ENCODE measurements at places on chromosomes 4 and X.
A peak's percentile ranks its signal among the peaks of the same experiment; 100 is the strongest.

GRCh38 chr4:185171373-185172071 lies 28.5 kb downstream of the SLC25A4 start:
- no peak for DNase-seq

GRCh38 chrX:150365990-150366911 lies 3.1 kb downstream of the MAMLD1 start:
- peak; percentile 75 for DNase-seq

- DNase-seq, result peak; percentile 29
Observed at GRCh38 chrX:49308604-49309269, 5.3 kb downstream of the GAGE10 start.

GRCh38 chrX:103839404-103839803 lies 7.3 kb upstream of the RAB9B start:
- DNase-seq, result no peak

DNA sequence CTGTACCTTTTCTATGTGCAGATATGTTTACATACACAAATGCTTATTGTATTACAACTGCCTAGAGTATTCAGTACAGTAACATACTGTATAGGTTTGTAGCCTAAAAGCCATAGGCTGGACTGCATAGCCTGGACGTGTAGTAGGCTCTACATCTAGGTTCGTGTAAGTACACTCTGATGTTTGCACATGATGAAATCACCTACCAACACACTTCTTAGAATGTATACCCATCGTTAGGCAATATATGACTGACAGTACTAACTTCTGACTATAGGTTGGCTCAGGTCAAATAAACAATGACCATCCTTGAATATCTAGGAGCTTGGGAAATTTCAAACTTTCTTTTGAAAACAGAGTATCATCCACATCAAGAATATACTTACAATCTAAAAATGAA lies 139.0 kb downstream of the CORIN start:
- no peak for DNase-seq

- DNase-seq, result peak; percentile 45
Observed at GRCh38 chrX:619812-620531, 10.6 kb upstream of the SHOX start.

DNA sequence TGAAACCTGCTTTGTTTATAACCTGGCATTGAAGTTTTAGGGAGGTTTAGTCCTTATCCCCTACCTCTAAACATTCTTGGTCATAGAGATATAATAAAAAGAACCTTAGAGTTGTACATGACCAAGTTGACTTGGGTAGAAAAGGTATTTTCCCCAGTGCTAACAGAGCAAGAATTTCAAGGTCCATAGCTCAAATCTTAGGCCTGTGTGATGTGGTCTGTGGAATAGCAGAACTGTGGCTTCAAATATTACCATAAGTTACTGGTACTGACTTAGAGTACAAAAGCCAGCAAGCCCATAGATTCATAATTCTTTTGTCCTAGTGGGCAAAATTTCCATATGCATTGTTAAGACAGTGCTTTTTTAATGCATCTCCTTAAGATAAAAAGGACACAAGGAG lies 91.2 kb downstream of the GPRIN3 start:
- no peak for DNase-seq

GRCh38 chr4:107792711-107793110 lies 32.0 kb upstream of the SGMS2 start:
- no peak for DNase-seq

DNA sequence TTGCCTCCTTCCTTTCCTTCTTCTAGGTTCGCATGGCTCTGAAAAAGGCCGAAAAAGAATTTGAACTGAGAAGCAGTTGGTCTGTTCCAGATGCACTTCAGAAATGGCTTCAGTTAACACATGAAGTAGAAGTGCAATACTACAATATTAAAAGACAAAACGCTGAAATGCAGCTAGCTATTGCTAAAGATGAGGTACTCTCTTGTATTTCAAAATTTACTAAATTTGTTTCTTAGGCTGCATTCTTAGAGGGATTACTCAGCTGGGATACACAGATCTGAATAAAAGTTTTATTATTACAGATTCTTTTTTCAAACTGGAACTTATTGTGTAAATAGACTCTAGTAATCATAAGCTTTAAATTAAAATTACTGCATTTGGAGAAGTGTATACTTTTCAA lies 146.9 kb downstream of the STIM2 start:
- no peak for DNase-seq

- no peak for DNase-seq
Observed at GRCh38 chr4:121958777-121959176, 6.9 kb upstream of the TRPC3 start.

DNA sequence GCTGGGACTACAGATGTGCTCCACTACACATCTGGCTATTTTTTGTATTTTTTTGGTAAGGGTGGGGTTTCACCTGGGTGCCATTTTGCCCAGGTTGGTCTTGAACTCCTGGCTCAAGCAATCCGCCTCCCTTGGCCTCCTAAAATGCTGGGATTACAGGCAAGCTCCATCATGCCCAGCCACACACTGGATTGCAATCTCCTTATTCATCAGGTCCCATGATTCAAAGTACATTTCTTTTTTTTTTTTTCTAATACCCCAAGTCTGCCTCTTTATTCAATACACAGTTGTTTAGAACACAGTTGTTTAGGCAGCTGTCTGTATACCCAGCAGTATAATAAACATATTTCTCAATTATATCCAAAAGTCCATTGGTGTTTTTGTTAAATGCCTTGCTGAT lies 130.3 kb upstream of the ARSJ start:
- no peak for DNase-seq

GRCh38 chrX:112802541-112802940 lies 38.1 kb downstream of the AMOT start:
- DNase-seq, result no peak

GRCh38 chr4:120915336-120915735 lies 7.2 kb downstream of the PRDM5 start:
- DNase-seq, result no peak

- DNase-seq, result no peak
Observed at GRCh38 chr4:81038636-81039350, 8.3 kb downstream of the BMP3 start.

DNA sequence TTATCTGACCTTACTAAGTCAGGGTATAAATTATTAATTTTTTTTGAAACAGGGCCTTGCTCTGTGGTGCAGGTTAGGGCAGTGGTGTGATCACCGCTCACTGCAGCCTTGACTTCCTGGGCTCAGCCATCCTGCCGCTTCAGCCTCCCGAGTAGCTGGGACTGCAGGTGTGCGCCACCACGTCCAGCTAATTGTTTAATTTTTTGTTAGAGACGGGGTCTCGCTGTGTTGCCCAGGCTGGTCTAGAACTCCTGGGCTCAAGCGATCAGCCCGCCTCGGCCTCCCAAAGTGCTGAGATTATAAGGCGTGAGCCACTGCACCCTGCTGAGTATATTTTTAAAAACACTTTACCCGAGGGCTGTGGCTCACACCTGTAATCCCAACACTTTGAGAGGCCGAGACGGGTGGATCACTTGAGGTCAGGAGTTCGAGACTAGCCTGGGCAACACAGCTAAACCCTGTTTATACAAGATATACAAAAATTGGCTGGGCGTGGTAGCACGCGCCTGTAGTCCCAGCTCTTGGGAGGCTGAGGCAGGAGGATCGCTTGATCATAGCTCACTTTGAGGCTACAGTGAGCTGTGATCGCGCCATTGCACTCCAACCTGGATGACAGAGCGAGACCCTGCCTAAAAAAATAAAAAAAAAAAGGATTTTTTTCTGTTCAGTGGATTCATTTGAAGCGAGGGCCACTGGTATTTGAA lies 721 bp upstream of the TBC1D25 start:
- no peak for DNase-seq

- peak; percentile 1 for DNase-seq
Observed at GRCh38 chrX:80578517-80579105, 158.4 kb downstream of the TENT5D start.

DNA sequence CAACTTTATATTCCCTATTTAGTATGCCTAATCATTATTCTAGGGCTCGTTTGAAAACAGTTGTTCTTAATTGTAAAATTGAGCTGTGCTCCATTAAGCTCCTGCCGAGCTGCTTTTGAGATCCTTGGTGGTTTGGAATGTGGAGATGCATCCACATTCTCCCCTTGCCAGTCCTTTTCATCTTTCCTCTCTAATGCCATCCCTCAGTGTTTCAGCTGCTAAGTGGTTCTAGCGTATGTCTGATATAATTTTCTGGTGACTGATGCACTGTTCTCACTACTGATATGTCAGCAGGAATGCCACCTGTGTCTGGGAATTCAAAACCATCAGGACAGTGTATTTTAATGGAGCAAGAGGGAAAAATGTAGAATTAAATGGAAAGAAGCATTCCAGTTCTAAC lies 1085.0 kb downstream of the CCSER1 start:
- no peak for DNase-seq

DNA sequence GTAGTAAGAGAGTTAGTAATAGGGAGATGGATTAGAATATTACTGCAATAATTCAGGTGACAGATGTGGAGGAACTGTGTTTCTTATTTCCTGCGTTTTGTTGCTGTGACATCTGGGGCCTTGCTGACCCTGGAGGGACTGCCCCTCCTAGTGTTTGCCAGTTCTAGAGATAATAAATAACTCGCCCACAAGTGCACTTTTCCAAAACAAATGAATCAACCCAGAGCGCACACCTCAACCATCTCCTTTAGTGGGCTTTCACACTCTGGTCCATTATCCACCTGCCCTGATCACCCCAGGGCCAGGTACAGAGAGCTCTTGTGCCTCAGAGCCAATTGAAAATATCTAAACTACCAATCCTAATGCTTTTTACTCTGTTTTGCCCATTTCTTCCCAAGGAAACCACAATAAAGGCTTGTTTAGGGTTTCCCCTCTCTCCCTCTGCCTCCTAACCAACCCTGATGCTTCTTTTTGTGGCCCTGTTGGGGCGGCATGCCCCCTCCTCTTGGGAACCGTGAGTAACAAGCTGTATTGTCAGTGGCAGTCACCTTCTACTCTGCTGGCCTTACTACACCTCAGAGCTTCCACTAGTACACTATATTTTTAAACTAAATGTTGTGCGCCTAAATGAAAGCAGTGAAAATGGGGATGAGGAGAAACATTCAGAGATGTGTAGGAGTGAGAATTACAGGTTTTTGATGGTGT lies 270.5 kb downstream of the TENM3 start:
- DNase-seq, result no peak

All from EL (cell line).